ENCODE measurements at places on chromosomes 5 and 9.

DNA sequence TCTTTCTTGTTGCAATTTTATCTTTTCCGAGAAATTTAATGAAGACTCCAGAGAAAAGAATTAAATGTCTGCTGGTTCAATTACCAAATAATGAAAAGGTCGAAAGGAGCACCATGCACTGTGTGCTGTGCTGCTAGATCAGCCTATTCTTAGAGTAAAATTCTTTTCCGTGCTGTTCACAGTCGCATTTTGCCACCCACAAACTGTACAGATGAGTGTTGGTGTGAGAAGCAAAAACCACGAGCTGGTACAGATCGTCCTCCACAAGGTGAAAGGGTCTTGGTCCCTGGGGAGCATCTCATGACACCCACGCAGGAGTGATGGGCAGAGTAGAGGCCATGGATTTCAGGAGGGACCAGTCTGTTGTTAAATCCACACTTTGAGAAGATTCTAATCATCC, 143.8 kb upstream of the PUM3 start:
- DNase-seq: no peak

- no peak for DNase-seq
Measured at GRCh38 chr5:14097998-14098471, 45.1 kb upstream of the TRIO start.

DNA sequence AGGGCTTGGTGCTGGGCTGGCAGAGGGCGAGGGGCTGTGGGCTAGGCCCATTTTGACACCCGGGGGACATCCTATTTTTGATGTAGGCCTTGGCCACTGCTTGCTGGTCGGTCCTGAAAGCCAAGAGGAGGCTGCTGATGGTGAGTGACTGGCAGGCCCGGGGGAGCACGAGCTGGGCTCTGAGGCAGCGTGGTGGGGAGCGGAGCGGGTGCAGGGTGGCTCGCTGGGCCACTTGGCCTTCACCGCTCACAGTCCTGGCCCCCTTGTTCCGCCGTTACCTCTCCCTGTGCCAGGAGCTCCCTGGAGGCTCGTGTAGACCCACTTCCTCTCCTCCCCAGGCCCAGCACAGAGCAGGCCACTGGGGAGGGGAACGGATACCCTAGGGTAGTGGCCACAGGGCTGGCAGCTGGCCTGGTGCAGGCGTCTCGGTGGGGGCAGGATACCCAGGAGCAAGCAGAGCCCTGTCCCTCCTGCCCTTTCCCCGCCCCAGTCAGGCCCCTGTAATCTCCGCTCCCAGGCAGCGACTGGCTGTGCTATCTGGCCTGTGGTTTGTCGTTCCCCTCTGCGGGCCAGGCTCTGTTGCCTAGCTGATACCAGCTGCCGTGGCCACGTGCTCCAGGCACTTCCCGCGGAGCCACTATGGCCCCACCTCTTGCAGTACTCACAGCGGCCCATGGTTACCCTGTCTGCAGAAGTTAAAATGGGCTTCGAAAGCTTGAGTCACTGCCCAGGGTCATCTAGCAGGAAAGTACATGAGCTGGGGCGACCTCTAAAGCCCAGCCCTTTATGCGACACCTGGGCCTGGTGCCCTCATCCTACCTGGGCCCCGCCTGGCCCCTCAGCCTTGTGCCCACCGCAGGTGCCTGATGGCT, 11.7 kb upstream of the DOLPP1 start:
- DNase-seq: no peak

GRCh38 chr5:51466214-51466613, 83.0 kb downstream of the ISL1 start:
- DNase-seq: no peak

DNA sequence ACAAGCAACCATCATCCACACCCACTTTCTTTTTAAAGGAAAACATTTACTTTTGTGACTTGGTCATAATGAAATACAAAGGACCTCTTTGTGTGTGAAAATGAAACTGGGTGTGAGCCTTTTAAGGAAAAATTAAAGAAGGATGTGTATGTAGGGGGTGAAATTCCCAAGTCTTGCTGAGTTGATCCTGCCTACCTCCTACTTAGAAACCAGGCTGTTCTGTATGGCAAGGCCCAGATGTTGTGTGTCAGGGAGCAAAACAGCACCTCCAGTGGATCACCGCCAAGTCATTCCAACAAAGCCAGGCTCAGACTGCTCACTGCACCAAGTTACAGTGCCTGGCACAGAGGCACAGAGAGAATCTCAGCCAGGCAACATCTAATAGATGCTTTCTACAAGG, 198.5 kb upstream of the FBN2 start:
- DNase-seq: no peak

- no peak for DNase-seq
Measured at GRCh38 chr9:134442085-134442474, 115.8 kb downstream of the RXRA start.

DNA sequence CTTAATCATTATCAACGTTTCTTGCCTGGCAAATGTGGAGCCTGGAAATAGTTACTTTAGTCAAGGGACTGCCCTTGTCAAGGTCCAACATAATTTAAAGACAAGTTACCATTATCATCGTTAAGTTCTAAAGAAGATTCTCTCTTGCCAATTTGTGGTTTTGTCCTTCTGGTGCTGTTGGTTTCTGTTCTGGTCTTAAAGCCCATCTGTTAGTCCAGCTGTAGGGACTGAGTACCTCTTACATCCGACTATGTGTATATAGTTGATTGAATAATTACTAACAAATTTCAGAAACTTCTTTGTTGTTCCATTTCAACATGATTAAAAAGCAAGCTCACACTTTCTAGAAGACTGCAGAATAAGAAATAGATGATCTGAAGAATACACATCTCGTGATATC, 1854.9 kb downstream of the MAT2B start:
- no peak for DNase-seq

Measured in T follicular helper cell (primary cell).